SHP77 (cell line): ENCODE measurements at places on chromosomes 7 and 10.

DNA sequence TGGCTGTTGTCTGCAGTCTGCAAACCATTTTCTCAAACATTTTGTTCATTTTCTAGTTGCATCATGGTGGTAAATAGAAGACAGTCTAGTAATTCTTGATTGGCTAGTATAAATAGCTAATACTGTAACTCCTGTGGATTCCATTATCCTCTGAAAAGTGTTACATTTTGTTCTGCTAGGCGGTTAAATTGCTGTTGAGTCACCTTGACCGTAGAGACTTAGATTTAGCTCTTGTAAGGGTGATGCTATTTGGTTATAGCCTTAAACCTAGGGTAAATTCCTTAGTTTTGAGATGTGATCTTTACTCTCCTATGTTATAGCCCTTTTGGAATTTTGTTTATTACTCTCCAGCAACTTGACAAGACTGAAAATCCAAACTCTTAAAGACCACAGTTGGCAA is 58.8 kb downstream of the SHOC2 start:
- no peak for DNase-seq

DNA sequence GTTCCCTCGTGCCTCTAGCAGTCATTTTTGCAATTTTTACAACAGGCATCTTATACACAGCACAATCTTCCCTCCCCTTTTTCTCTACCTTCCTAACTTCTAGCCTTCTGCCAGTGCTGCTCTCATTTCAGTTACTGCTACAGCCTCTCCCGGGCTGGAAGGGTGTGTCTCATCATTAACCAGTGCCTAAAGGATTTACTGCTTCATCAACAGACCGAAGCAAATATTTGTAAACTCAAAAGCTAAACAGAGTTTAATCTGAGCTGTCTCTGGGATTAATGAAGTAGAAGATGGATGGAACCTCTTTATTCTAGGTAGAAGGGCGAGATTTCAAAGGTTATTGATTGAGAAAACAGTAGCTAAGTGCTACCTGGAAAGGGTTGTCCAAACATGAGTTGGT is 94.3 kb downstream of the PRPF18 start:
- DNase-seq, result peak; percentile 9

GRCh38 chr7:131232768-131233167 is 94.9 kb upstream of the MKLN1 start:
- DNase-seq, result no peak

GRCh38 chr10:127148933-127149220 is 47.5 kb downstream of the INSYN2A start:
- DNase-seq, result no peak

- DNase-seq, result no peak
Observed at GRCh38 chr10:13309792-13310191, 9.9 kb upstream of the PHYH start.

DNA sequence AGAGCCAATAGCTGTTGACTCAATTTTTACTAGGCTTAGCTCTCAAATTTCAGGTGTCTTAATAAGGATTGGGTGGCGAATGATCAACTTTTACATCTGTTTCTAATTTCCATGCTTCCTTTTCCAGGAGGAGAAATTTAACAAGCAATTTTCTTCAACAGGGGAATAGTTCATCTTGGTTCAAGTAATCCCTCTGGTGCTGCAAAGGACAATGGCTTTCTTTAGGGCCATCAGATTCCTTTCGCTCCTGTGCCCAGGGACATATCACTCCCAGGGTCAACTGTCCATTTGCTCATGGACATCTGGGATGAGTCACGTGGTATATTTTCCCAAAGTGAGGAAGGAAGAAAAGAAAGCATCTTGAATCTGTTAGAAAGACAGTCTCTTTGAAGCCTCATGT is 313.3 kb downstream of the FRMD4A start:
- no peak for DNase-seq

GRCh38 chr7:114874170-114874569 is 47.7 kb upstream of the MDFIC start:
- no peak for DNase-seq

DNA sequence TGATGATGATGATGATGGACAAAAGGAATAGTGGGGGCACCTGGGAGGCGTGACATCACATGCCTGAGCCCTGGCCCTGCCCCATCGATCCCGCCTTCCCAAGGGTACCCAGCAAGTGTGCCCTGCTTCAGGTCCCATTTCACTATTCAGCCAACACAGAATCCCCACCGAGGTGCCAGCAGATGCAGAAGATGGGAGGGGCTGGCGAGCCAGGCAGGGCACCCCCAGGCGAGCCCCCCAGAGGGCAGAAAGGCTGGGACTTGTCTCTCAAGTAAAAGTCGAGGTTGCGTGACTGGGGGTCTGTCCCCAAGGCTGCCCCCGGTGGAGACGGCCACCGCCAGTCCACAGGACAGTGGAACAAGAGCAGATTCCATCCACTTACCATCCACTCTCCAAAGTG is 57.5 kb downstream of the INSIG1 start:
- DNase-seq, result no peak

- no peak for DNase-seq
Observed at GRCh38 chr7:84202855-84203254, 8.3 kb upstream of the SEMA3A start.

- peak; percentile 47 for DNase-seq
Observed at GRCh38 chr10:70331486-70332268, 47.9 kb upstream of the NPFFR1 start.

DNA sequence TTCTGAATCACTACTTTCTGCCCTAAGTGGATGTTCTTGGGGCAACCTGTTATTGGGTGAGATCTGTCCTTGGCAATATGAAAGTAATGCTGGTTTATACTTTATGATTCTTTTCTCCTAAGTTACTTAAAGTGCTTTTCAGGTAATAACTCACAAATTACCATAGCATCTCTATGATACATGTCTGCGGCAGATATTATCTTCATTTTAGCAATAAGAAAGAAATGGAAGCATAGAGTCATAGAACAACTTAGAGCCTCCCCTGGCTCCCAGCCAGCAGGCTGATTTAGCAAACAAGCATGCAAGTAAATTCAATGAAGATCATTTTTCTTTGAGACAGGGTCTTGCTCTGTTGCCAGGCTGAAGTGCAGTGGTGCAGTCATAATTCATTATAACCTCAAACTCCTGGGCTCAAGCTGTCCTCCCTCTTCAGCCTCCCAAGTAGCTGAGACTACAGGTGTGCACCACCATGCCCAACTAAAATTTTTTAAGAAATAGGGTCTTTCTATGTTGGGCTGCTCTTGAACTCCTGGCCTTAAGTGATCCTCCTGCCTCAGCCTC is 38.1 kb upstream of the GRM8 start:
- DNase-seq, result no peak

GRCh38 chr7:4799508-4800268 is 24.3 kb downstream of the AP5Z1 start:
- no peak for DNase-seq

GRCh38 chr10:78777466-78777865 is 291.3 kb upstream of the ZMIZ1 start:
- no peak for DNase-seq

GRCh38 chr10:43255634-43256431 is 11.0 kb downstream of the RASGEF1A start:
- no peak for DNase-seq

DNA sequence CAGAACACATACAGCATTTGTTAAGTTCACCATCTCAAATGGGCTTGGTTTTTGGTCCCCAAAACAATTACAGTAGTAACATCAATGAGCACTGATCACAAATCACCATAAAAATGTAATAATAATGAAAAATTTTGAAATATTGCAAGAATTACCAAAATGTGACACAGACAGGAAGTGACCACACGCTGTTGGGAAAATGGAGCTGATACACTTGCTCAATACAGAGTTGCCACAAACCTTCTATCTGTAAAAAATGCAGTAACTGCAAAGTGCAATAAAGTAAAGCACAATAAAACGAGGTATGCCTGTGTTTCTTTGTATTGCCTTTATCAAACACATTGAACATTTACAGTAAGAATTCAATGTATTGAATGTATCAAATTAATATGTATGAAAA is 262.7 kb downstream of the CTNNA3 start:
- DNase-seq, result no peak

DNA sequence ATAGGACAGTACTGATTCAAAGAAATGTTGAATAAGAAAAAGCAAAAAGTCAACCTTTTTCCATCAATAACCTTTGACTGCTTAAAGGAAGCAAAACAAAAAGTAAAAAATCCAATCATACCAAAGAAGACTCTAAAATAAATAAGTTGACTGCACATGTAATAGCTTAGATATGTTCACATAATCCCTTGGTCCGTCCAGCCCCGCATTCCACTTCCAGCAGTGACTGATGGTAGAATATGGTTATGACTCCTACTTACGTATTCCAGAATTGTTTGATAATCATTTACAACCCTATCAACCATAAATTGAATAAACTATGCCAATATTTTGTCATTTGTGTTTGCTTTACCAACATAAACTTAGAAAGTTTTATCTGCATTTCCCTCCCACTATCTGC is 77.9 kb downstream of the CTNNA3 start:
- DNase-seq, result no peak

DNA sequence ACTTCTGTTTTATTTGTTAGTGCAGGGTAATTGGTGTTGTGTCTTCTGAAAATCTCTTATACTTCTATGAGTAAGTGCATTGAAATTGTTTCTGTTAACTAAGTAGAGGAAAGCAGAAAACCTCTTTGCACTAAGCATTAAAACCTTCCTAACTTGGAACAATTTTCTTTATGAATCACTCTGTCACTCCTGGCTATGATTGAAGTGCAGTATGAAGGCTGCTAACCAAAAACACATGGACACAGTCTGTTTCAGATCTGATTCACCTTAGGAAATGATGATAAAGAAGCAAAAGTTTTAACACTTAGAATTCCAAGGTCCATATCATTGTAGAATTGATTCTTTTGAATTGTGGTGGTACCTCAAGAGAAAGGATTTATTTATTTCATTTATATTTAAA is 41.9 kb downstream of the MET start:
- no peak for DNase-seq

DNA sequence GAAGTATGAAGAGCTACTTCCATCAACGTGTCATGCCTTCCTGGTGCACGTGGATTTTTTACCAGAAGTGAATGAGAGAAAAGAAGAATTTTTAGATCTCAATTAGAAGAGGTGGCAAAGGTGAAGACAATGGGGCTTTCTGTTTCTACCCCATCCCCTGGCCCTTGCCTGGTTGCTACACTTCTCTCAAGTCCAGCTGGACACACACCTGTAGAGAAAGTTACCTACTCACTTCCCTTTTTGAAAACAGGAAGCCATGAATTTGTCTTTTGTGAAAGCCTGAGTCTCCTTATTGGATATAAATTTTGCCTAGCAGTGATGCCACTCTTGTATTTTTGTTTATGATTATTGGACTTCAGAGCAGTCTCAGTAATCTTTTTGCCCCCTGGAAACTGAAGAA is 142.9 kb upstream of the AKR1E2 start:
- DNase-seq, result no peak

DNA sequence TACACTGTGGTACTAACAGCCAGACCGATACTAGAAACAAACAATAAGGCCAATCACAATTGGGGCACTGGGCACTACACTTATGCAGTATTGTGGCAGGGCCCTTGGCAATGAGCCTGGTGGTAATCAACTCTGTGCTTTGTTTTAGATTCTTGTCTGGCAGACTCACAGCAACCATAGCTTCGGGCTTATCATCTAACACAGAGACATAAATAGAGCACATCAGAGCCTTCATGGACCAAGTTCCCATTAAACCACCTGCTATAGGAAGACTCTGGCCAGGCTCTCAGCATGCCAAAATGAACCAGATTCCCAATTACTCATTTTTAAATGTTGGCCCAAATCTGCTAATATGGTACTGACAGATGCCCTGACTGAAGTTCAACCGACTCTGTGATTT is 218.6 kb downstream of the DGKI start:
- no peak for DNase-seq

GRCh38 chr7:77959080-77959479 is 160.5 kb downstream of the PHTF2 start:
- DNase-seq, result no peak

GRCh38 chr10:99316374-99316773 is 12.8 kb upstream of the CNNM1 start:
- DNase-seq, result no peak

DNA sequence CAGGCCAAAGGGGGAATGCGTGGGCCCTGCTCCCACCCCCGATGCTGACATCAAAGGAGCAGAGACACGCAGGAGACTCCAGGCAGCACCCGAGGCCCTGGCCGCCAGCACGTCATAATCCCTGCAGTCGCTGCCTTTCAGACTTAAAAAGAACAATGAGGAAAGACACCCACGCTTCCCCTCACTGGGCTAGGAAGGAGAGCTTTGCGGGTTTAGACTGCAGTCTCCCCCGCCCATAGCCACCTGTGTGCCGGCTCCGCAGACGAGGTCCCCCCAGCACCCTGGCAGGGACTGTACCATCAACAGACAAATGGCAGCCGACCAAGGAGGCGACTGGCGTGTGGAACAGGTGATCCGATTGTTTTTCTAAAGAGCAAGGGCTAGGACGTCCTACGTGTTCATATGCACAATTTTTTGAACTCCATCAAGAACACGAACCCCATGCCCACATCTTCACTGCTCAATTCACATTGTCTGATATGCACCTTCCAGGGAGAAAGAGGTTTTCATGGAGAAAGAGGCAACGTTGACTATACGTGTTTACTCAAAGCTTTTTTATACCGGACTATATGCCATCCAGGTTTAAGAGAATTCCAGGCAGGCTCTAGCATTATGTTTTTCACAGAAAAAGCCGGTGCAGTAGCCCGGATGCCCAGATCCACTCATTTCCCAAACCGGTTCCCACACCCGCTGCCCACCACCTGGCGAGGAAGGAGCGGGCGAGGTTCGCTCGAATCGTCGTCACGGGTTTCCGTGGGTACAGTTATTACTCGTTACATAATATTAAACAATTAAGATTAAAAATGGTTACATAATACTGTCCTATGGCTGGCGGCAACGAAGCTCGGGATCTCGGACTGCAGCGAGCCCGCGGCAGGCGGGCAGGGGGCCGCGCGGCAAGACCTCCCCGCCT is 1.1 kb downstream of the GRB10 start:
- no peak for DNase-seq

- DNase-seq, result no peak
Observed at GRCh38 chr7:137329411-137329810, 14.1 kb downstream of the PTN start.

GRCh38 chr10:92180399-92180798 is 110.5 kb downstream of the CPEB3 start:
- no peak for DNase-seq

- DNase-seq, result no peak
Observed at GRCh38 chr10:106716381-106716780, 448.1 kb downstream of the SORCS1 start.

DNA sequence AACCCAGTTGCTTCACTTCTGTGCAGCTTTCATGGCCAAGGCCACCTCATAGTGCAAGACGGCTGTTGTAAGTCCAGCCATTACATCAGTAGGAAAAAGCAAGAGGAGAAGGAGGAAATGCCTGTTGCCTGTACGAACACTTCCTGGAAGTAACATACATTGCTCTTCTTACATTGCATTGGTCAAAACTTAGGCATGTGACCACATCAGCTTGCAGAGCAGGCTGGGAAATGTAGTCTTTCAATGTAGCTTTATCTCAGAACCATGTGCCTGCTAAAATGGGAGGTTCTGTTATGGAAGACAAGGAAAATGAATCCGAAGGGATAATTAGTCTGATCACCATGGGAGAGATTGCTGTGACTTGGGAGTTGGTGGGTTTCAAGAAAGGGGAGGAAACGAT is 4.3 kb downstream of the SLC29A3 start:
- DNase-seq, result no peak

GRCh38 chr10:58456179-58456578 is 56.5 kb upstream of the BICC1 start:
- no peak for DNase-seq
